ENCODE measurements at places on chromosomes 12 and 14. TPM values are rescaled to one million over a fixed set of nuclear protein-coding genes. Genes with fewer than 3 reads are reported as not detected.

Gene GUCY2C
- 1.2 TPM for total RNA-seq

Gene SYT1
- 4.2 TPM for total RNA-seq

Gene TMEM30B
- total RNA-seq = 28.1 TPM

Gene TTC9
- total RNA-seq = 9.0 TPM

Gene KCNMB4
- total RNA-seq = 8.2 TPM

Gene TAMALIN
- total RNA-seq = 12.5 TPM

Gene MYH7
- total RNA-seq = not detected

Gene SYNDIG1L
- 0.34 TPM for total RNA-seq

Gene ASIC1
- total RNA-seq = 5.7 TPM

DNA sequence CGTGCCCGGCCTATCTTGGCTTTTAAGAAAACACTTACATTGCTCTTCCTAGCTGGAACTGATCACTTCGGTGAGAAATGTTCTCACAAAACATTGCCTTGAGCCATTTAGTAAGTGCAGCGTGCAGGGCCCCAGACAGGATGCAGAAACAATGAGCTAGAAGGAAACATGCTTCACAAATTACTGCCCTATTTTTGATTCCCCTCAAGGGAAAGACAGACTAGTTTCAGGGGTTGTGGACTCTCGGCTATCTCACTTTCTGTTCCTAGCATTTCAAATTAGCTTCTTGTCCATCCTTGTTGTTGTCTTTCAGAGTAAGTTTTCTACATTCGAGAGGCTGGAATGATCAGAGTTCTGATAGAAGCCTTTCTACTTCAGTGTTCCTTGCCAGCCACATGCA, 21.6 kb downstream of the TGFB3 start:
- H3K4me3 ChIP-seq = no peak overlapping the region
- peaks cover 5% of the 10 kb centered on the region for H3K36me3 ChIP-seq

- no peak overlapping the region for H3K27ac ChIP-seq
- H3K4me3 ChIP-seq = no peak overlapping the region
- no peaks in the 10 kb centered on the region for H3K4me1 ChIP-seq
Observed at GRCh38 chr12:99392091-99392850, 255.3 kb upstream of the GARIN6 start.

DNA sequence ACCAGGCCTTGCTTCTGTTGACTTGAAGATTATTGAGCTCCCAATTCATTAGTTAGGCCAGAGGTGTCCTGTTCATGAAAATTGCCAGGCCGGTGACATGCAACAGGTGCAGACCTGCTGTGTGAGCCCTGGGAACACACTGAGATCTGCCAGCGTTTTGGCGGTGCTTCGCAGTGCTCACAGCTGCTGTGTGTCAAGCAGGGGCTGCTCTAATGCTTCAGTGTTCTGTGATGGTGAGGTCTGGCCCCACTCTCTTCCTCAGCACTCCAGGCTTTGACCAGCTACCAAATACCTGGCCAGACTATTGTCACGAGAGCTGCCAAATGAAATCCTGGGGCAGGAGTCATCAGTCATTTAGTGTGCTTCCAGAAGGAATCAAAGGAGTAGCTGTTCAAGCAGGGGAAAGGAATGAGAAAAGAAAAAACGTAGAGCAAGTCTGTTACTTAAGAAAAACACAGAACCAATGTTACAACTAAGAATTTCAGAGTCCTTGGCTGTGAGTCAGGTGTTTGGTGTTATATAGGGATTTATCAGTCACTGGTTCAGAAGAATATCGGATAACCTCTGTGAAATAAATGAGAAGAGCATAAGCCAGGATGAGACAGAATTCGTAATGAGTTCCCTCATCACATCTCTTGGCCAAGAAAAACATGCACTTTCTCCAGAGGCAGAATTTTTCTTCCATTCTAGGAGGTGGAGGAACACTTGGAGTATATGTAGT, 150.8 kb downstream of the FBXL14 start:
- H3K4me3 ChIP-seq = no peak overlapping the region
- peak overlapping the region; percentile 50 for H3K27ac ChIP-seq
- peaks cover 10% of the 10 kb centered on the region for H3K4me1 ChIP-seq
- peaks cover 27% of the 10 kb centered on the region for H3K36me3 ChIP-seq

DNA sequence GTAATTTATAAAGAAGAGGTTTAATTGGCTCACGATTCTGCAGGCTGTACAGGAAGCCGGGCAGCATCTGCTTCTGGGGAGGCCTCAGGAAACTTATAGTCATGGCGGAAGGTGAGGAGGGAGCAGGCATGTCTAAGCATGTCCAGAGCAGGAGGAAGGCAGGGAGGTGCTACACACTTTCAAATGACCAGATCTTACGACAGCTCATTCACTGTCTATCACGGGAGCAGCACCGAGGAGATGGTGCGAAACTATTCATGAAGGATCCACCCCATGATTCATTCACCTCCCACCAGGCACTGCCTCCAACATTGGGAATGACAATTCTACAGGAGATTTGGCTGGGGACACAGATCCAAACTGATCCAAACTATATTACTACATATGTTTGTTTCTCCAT, 10.0 kb downstream of the SFSWAP start:
- H3K4me1 ChIP-seq = no peaks in the 10 kb centered on the region
- DNase-seq = no peak
- H3K4me3 ChIP-seq = no peak overlapping the region
- no peak overlapping the region for H3K27ac ChIP-seq

GRCh38 chr14:101891471-101891870, 72.9 kb upstream of the DYNC1H1 start:
- DNase-seq = no peak
- no peaks in the 10 kb centered on the region for H3K27me3 ChIP-seq
- no peak overlapping the region for H3K4me3 ChIP-seq
- H3K4me1 ChIP-seq = no peaks in the 10 kb centered on the region

GRCh38 chr14:80390906-80391305, 179.6 kb upstream of the DIO2 start:
- H3K4me3 ChIP-seq = no peak overlapping the region
- H3K4me1 ChIP-seq = no peaks in the 10 kb centered on the region
- H3K36me3 ChIP-seq = no peaks in the 10 kb centered on the region
- no peak for DNase-seq

- no peaks in the 10 kb centered on the region for H3K27me3 ChIP-seq
- peaks cover 25% of the 10 kb centered on the region for H3K4me1 ChIP-seq
- DNase-seq = no peak
- H3K4me3 ChIP-seq = peak overlapping the region; percentile 28
Observed at GRCh38 chr12:31362759-31363415, 36.9 kb upstream of the SINHCAF start.

- no peak overlapping the region for H3K4me3 ChIP-seq
- peak overlapping the region; percentile 59 for H3K27ac ChIP-seq
- H3K36me3 ChIP-seq = peaks cover 2% of the 10 kb centered on the region
- no peak for DNase-seq
Observed at GRCh38 chr12:53107122-53107521, 3.8 kb downstream of the SOAT2 start.

- peaks cover 5% of the 10 kb centered on the region for H3K4me1 ChIP-seq
- no peak overlapping the region for H3K27ac ChIP-seq
- H3K36me3 ChIP-seq = peaks cover 2% of the 10 kb centered on the region
- H3K27me3 ChIP-seq = peaks cover 28% of the 10 kb centered on the region
- no peak for DNase-seq
Observed at GRCh38 chr14:65187421-65188049, 85.2 kb upstream of the MAX start.

DNA sequence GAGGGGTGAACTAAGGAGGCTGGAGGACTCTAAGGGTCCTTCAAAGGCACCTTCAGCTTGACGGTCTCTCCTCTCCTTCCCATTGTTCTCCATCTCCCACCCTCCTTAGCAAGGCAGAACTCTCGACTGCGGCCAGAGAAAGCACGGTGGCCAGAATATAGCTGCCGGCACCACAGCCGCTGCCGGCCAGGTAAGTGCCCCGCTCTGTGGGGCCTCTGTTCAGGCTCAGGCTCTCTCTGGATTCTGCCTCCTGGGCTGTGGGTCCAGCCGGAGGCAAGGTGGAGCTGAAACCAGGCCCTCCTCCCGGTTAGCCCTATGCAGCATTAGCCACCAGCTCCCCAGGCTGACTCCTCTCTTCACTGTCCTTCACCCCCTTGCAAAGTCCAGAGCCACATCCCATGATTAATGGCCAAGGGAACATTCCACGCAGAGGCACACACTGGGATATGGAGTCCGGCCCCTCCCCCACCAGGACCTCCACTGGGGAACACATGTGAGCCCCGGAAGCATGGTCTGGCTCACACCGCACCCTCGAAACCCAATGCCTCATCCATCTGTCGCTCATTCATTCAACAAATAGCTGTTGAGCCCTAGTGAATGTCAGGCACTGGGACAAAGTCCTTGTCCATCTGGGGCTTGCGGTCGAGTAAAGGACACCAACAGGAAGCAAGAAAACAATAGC, 25.2 kb downstream of the LTBP2 start:
- H3K27me3 ChIP-seq = peaks cover 4% of the 10 kb centered on the region
- no peak overlapping the region for H3K27ac ChIP-seq
- H3K4me1 ChIP-seq = no peaks in the 10 kb centered on the region
- no peak overlapping the region for H3K4me3 ChIP-seq

DNA sequence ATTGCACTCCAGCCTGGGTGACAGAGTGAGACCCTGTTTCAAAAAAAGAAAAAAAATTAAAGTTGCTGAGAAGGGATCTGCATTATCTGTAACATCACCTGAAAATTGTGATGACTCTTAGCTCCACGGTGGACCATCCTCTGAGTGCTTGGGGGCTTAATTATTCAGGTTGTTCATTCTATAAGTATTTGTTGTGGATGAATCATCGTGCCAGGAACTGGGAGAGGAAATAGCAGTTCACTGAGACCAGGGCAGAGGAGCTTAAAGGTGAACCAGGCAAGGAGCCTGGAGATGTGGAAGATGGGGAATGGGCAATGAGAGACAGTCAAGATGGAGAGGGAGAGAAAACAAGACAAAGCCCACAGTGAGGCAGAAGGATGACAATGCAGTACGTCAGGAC, 25.5 kb upstream of the GSC start:
- no peak overlapping the region for H3K4me3 ChIP-seq
- peaks cover 40% of the 10 kb centered on the region for H3K27me3 ChIP-seq
- H3K4me1 ChIP-seq = peaks cover 2% of the 10 kb centered on the region
- no peak overlapping the region for H3K27ac ChIP-seq
- H3K36me3 ChIP-seq = no peaks in the 10 kb centered on the region

DNA sequence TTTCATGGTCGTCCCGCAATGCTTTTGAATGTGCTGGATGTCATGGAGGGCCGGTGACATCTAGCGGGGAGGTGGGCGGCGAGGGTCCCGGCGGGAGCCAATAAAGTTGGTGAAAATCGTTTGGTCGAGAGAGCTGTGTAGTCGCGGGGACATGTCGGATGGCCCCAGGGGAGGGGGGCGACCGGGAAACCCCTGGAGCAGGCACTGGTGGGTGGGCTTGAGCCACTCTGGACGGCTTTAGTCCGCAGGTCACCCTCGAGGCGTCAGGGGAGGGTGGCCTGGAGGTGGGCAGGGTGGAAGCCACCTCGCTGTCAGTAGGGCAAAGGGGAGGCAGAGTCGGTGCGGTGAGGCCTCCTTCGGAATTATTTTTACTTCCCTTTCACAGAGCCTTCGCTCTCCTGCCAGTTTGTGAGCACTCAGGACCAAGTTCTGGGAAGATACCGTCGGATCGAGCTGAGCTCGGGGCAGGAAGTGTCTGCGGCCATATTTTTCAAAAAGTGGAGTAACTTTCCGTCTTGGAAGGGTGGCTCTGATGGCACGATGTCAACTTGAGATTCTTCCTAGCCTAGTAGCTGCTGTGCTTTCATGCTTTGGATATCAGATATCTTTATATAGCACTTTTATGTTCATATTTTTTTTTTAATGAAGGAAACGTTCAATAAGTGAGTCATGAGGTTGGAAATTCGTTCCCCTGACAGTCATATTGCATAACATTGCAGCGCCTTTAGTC, 28.2 kb downstream of the WBP11 start:
- DNase-seq = peak; percentile 27
- H3K4me3 ChIP-seq = peak overlapping the region; percentile 97
- H3K27me3 ChIP-seq = no peaks in the 10 kb centered on the region
- H3K4me1 ChIP-seq = peaks cover 53% of the 10 kb centered on the region

GRCh38 chr12:110330544-110330943, 49.5 kb downstream of the ATP2A2 start:
- H3K27me3 ChIP-seq = no peaks in the 10 kb centered on the region
- no peak overlapping the region for H3K4me3 ChIP-seq
- peaks cover 29% of the 10 kb centered on the region for H3K36me3 ChIP-seq
- peak overlapping the region; percentile 50 for H3K27ac ChIP-seq
- H3K4me1 ChIP-seq = peaks cover 1% of the 10 kb centered on the region

DNA sequence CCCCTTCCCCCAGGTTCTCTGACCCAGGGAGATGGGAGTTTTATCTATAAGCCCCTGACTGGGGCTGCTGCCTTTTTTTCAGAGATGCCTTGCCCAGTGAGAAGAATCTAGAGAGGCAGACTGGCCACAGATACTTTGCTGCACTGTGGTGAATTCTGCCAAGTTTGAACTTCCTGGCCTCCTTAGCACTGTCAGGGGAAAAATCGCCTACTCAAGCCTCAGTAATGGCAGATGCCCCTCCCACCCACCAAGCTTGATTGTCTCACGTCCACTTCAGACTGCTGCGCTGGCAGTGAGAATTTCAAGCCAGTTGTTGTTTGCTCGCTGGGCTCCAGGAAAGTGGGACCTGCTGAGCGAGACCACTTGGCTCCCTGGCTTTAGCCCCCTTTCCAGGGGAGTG, 31.7 kb downstream of the KLRK1 start:
- peaks cover 35% of the 10 kb centered on the region for H3K4me1 ChIP-seq
- H3K4me3 ChIP-seq = no peak overlapping the region
- peaks cover 4% of the 10 kb centered on the region for H3K36me3 ChIP-seq
- no peaks in the 10 kb centered on the region for H3K27me3 ChIP-seq

DNA sequence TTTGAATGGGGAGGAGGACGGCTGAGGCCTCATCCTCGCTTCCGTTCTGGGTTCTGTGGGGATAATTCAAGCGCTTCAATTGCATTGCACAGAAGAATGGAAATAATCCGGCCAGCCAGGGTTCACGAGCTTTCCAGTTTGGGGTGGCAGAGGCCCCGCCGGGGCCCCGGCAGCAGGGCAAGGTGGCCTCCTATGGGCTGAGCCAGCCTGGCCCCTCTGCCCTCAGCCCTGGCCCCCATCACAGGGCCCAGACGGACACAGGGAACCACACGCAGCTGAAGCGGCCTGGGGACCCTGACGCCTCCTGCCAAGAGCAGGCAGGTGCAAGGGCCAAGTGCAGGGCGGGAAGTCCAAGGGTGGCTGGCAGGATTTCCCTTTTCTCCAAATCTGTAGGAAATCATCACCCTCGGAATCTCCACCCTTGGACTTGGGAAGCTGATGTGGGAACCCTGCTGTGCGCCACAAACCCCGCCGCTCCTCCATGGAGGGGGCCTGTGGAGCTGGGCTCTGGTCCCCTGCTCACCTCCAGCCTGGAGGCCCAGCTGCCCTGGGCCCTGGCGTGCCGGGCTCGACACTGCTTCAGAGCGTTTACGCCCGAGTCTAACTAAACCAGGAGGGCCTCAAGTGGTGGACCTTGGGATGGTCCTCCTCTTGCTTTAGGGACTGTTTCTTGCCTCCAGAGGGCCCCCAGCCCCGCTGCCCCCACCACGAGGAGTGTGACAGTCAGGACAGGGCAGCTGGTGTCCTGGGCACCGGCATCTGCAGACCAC, 78.4 kb downstream of the MOK start:
- no peak overlapping the region for H3K4me3 ChIP-seq
- H3K36me3 ChIP-seq = peaks cover 12% of the 10 kb centered on the region
- H3K27ac ChIP-seq = no peak overlapping the region
- no peaks in the 10 kb centered on the region for H3K27me3 ChIP-seq

- peaks cover 22% of the 10 kb centered on the region for H3K27me3 ChIP-seq
- H3K36me3 ChIP-seq = peaks cover 5% of the 10 kb centered on the region
Observed at GRCh38 chr12:4261655-4262054, 11.9 kb upstream of the CCND2 start.

All from progenitor cell of endocrine pancreas (in vitro differentiated cells).